Adipocyte (in vitro differentiated cells): ENCODE measurements at places on chromosomes 7 and 10.

DNA sequence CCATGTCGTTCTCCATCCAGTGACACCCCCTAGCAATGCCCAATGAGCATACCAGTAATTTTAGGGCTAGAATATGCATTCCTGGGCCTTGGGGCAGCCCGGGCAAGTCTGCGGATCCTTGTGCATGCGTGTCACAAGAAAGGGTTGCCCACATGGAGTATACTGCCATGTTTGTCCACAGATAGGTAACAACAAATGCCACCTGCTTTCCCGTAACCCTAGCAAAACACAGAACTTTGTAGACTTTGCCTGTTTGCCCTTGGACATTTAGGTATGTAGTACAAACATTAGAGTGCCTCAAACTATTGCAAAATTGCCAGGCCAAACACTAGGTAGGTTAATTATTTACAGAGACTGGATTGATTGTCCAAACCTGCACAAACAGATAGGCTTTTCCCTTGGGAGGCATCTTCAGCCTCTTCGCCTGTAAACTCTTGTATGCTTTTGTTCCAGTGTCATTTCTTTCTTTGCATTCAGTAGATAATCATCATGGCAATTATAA is 117.0 kb downstream of the ADCY1 start:
- DNase-seq, result no peak

DNA sequence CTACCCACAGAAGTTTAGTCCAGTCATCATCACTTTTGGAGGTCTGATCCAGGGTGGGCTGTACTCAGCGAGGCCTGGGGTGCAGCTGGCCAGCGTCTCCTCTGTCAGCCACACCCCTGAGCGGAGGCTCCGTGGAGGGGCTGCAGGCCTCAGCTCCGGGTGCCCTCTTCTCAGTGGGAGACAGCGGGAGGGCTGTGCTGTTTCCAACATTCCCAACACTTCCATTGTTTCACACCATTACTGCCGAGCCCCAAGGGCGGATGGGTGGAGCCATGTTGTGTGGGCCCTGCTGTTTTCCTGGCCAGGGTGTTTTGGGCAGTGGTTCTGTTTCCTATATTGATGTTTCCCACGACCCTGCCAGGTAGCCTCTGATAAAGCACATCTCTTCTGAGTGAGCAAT is 95.0 kb downstream of the MKI67 start:
- no peak for DNase-seq

GRCh38 chr7:101363196-101363733 is 590 bp downstream of the COL26A1 start:
- DNase-seq, result no peak

GRCh38 chr7:37032258-37032601 is 307.9 kb upstream of the AOAH start:
- no peak for DNase-seq

- DNase-seq, result no peak
Measured at GRCh38 chr10:121078672-121079102, 227.5 kb downstream of the WDR11 start.
